ENCODE measurements at places on chromosomes 7 and 10. TPM values are rescaled to one million over a fixed set of nuclear protein-coding genes. Genes with fewer than 3 reads are reported as not detected.

The SCART1 gene
- 2.1 TPM for polyA plus RNA-seq

DNA sequence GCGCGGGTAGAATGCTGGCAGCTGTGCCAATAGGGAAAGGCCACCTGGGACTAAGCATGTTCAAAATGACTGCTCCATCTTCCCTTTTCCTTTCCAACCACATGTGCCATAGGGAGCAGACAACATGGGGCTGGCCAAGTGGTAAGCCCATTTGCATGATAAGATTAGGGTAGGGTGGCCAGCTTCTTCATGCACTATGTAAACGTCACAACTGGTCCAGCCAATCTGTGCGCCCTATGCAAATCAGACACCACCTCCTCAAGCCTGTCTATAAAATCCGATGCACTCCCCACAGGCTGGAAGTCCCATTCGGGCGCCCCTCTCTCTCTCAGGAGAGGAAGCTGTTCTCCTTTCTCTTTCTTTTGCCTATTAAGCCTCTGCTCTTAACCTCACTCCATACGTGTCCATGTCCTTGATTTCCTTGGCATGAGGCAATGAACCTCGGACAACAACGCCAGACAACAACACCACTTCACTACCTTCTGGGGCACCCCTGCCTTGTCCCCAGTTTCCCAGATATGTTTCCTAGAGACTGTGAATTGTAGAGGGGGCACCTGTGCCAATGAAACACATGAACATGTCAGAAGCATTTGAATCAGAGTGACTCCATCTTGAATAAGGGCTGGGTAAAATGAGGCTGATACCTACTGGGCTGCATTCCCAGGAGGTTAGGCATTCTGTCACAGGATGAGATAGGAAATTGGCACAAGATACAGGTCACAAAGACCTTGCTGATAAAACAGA lies 19.1 kb upstream of the EXOC6 start:
- no peak for DNase-seq

- DNase-seq, result no peak
Measured at GRCh38 chr7:92749832-92750446, 86.4 kb downstream of the CDK6 start.

The TMEM176B gene
- polyA plus RNA-seq, result 79.8 TPM

DNA sequence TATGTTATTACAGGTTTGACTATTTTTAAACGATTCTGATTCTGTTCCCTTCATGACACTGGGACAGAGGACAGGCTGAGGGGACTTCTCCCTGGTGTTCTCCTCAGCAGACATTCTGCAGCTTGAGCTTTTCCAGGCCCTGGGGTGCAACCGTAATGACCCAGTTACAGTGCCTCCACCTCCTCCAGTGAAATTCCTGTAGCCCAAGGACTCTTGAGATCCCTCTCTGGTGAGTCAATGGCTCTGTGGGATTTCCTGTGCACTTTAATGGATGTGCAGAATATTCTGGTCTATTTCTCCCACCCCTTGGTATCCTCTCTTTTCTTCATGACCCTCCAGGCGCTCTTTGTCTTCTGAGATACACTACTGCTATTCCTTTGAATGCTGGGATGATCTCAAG lies 319.3 kb downstream of the INHBA start:
- DNase-seq, result no peak

The FIGNL1 gene
- 31.5 TPM for polyA plus RNA-seq

DNA sequence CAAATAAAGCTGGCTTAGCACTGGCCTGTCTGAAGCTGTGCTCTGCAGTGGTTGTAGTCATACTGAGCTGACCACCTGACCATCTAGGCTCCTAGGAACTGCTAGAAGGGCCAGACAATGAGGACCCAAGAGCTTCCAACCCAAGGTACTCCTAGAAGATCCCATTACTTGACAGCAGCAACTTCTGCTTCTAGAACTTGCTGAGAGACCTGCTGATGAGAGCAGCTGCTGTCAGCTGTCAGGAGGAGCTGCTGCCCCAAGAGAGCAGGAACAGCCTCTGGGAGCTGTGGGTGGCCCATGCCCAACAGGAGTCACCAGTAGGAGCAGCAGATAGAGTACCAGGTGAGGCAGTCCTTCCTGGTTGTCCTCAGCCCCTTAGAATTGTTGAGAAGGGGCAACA lies 70.2 kb downstream of the RBM20 start:
- DNase-seq, result no peak

The GAD2 gene
- polyA plus RNA-seq, result 3.6 TPM

The FKBP6 gene
- polyA plus RNA-seq, result 0.26 TPM

DNA sequence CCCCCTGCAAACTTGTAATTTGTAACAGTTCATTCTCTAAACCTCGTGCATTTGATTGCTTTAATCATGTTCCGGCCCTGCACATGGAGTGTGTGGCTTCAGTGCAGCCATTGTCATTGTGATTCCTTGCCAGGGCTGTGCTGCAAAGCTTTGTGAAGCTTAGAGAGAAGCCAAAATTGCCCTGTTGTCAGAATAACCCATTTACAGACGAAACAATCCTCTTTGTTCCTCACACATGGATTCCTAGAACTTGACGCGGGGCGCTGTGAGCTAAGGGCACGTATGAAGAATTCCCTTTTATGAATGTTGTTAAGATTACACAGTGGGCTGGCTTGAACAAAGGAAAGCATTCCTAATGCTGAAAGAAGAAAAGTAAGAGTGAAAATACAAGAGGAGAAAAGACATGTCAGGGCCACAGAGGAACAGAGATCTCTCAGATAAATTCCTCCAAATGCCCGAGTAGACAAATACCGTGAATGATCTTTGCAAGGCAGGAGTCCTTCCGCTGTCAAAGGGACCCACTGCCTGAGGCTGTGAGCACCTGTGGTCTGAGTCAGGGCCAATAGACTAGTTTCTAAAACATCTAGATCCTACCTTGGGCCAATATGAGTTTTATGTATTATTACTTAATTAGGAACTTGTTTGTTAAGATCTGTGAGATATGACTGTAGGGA lies 205.4 kb upstream of the C7orf33 start:
- no peak for DNase-seq

DNA sequence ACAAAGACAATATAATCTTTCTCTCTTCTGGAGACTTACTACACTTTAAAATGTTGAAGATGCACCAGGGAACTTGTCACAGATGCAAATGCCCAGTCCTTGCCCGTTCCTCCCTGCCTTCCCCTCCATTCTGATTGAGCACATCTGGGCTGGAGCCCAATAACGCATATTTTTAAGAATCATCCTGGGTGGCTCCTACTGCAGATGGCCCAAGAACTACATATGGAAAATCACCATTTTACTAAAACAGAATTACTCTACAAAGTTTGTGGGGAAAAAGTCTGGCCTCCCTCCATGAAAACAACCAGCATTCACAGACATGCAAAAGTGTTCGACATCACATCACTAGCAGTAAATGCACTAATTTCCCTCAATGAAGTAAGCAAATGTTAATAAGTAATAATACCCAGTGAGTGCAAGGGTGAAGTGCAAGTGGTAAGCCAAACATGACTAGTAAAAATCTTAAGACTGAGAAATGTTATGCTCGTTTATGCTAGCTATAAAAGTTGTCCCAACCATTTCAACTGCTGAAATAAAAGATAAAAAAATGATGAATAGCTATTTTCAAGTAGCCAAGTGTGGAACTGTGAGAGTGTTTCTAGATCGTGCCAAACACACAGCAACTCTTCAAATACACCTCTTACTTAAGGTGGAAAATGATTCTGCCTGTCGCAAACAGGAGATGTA lies 43.5 kb downstream of the TSPAN12 start:
- no peak for DNase-seq

DNA sequence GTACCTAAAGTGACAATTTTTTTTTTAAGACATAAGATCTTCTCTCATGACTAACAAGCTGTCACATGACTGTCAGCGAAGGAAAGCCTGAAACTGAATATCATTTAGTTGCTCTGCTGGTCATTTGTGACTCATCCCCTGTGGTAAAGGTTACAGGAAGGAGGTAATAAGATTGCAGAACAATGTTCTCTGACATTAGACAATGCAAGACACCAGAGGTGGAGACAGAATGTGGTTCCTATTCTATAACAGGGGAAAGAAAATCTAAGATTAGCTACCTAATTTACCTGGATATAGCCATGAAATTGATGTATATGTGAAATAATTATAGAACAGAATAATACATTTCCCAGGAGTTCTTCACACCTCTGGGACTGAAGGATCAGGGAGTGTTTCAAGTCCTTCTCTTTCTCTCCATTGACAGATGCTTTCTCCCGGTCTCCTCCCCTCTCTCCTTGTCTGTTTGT lies 47.7 kb downstream of the LRGUK start:
- peak; percentile 12 for DNase-seq

DNA sequence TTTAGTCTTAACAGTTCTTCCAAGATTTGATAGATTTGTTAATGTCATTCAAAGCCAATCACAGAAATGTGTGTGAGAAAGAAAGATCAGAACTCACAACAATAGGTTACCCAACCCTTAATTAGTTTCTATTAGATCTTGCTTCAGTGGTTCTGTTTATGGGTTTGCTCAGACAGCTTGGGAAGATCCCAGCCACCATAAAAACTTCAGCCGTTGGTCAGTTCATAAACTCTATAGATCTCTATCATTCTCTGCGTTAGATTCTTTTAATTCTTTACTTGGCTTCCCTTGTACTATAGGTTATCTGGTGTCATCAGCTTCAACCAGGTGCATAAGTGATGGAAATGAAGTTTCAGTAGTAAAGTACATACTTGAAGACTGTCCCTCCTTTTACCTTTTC lies 54.4 kb downstream of the ZNF277 start:
- no peak for DNase-seq

The OPN4 gene
- not detected for polyA plus RNA-seq

The TMEM176A gene
- polyA plus RNA-seq, result 76.3 TPM

GRCh38 chr7:46569133-46569465 lies 648.0 kb upstream of the IGFBP3 start:
- DNase-seq, result peak; percentile 44

- no peak for DNase-seq
Measured at GRCh38 chr7:157713591-157713990, 376.8 kb downstream of the DNAJB6 start.

GRCh38 chr10:60777696-60778213 lies 523 bp upstream of the CDK1 start:
- no peak for DNase-seq

The HYCC1 gene
- polyA plus RNA-seq, result 24.9 TPM

DNA sequence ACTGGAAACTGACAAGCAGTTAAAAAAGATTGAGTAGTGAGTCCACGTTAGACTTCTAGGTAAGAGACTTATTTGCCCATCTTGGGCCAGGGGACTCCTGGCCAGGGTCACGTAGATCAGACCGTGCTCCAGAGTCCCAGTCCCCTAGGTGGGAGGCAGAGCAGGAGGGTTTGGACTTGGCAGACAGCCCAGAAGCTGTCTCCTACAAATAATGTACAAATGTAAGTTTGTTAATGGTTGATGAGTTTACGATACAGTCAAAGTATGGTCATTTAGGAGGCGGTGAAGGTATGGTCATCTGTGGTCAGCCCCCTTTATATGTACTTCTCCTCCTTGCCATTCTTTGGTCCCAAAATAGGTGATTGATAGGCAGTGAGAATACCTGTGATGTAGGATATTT lies 28.2 kb downstream of the INPP5F start:
- DNase-seq, result no peak

The GPAM gene
- 15.1 TPM for polyA plus RNA-seq

DNA sequence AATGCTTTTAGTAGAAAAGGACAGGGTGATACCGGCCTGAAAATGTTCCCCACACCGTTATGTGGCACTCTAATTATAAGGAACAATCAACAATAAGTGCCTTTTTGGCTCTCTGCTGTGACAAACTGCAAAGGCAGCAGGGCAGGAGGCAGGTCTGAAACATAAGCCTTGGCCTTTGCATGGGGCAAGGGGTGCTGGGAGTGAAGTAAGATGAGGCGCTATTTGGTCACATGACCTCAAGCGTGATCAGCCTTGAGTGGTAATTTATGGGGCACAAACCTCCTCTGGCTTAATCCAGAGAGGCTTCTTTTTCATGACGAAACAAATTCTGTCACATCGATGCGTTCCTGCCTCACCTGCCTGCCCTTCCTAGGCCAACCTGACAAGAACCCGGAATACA lies 202.7 kb downstream of the TAX1BP1 start:
- DNase-seq, result peak; percentile 50

- DNase-seq, result no peak
Measured at GRCh38 chr10:124066781-124067714, 26.4 kb downstream of the CHST15 start.

DNA sequence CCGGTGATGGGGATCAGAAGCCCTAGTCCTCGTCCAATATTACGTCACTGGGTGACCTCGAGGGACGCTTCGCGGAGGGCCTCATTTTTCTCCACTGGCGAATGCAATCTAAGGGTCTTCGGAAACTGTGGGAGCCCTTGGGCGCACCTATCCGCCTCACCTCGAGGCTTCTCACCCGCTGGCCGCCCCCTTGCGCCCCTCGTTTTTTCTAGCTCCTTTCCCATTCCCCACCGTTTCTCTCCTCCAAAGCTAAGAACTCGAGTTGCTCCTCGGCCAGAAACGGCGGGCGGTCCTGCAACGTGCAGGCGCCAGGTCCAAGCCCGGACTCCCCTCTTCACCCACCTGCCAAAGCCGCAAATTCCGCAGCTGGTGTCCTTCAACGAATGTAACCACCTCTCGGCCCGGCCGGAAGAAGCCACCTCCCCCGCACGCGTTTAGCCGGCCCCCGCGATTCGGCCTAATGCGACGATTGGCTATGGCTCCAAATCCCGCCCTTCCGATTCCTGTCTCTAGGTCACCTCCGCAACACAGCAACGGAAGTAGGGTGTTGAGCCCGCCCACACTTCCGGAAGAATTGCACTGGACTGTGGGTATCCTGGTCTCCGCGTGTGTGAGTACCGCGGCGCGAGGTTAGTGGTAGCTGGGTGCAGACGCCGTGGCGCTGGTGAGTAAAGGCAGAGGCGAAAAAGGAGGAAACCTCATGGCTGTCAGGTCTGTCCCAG lies at the start of the genes ATP5MK and PDCD11:
Gene ATP5MK (minus strand): TSS at position 409 of the 722 bp plus-strand sequence. CDS start 4,018 bp downstream, outside the sequence.
Gene PDCD11 (plus strand): TSS at position 560 of the 722 bp plus-strand sequence. CDS start 1,801 bp downstream, outside the sequence.
- DNase-seq, result peak; percentile 98

- no peak for DNase-seq
Measured at GRCh38 chr10:63707254-63707910, 186.2 kb downstream of the REEP3 start.
